ENCODE measurements at places on chromosomes 12 and 14.

DNA sequence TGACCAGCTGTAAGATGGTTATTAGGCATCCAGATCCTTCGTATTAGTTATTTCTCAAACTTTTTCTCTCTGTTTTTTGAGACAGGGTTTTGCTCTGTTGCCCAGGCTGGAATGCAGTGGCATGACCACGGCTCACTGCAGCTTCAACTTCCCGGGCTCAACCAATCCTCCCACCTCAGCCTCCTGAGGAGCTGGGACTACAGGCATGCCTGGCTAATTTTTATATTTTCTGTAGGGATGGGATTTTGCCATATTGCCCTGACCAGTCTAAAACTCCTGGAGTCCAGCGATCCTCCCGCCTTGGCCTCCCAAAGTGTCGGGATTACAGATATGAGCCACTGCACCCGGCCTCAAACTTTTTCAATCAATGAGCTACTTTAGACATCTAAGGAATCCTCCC is 33.1 kb downstream of the FZD10 start:
- no peak for DNase-seq

- DNase-seq = no peak
These were observed 14.0 kb upstream of the KCNH3 start for GRCh38 chr12:49524660-49525324.

DNA sequence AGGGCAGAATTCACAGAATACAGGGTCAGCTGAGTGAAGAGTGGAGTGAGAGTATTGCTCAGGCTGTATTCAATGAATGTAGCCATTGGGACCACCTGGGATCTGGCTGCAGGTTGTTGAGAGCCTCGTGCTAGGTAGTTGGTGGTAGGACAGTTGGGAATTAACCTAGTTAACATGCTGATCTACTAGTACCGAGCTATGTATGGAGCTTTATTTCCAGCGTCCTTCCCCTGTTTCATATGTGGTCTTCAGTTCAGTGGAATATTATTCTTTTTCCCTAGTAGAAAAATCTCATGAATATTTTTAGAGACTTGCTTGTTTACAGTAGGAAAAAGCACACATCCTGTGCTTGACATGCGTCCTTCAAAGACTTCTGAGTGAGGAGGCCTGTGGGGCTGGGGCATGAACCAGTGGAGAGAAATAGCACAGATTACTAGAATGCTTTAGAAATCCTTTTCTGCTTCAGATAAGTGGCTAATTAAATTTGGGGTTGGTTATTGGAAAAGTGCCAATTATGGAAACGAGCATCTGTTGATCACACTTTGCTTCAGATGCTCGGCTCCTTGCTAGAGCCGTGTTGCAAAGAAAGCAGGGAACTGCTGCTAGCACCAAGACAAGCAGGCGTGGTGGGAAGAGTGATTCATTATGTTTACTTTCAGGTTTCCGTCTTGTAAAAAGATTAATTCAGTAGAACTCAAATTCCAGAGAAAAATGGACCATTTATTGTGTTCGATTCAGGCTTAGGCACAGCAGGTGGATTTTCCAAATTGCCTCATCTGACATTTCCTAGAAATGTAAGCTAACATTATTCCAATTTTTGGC is 53.6 kb downstream of the ARF6 start:
- peak; percentile 3 for DNase-seq

GRCh38 chr12:107500307-107500706 is 185.3 kb upstream of the PWP1 start:
- no peak for DNase-seq

GRCh38 chr14:21991130-21991529 is 317.5 kb upstream of the OR4E1 start:
- DNase-seq = no peak

GRCh38 chr12:127235761-127236160 is 1031.2 kb upstream of the TMEM132C start:
- no peak for DNase-seq

DNA sequence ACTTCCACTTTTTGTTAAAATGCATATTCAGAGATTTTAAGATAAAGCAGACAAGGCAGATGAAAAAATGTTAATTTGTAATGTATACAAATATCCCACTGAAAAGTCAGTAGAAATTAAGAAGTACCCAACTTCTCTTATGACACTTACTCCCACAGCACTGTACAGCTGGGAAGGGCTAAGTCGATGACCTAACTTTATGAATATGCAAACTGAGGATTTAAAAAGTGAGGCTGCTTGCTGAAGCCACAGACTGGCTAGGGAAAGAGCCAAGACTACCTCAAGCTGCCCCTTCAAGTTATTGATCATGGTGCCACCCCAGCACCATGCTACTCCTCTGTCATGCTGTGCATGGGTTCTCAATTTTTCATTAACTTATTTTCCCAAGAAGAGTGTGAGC is 17.0 kb downstream of the PPM1H start:
- DNase-seq = peak; percentile 61

- DNase-seq = no peak
These were observed 24.1 kb upstream of the BCDIN3D start for GRCh38 chr12:49866859-49867569.

DNA sequence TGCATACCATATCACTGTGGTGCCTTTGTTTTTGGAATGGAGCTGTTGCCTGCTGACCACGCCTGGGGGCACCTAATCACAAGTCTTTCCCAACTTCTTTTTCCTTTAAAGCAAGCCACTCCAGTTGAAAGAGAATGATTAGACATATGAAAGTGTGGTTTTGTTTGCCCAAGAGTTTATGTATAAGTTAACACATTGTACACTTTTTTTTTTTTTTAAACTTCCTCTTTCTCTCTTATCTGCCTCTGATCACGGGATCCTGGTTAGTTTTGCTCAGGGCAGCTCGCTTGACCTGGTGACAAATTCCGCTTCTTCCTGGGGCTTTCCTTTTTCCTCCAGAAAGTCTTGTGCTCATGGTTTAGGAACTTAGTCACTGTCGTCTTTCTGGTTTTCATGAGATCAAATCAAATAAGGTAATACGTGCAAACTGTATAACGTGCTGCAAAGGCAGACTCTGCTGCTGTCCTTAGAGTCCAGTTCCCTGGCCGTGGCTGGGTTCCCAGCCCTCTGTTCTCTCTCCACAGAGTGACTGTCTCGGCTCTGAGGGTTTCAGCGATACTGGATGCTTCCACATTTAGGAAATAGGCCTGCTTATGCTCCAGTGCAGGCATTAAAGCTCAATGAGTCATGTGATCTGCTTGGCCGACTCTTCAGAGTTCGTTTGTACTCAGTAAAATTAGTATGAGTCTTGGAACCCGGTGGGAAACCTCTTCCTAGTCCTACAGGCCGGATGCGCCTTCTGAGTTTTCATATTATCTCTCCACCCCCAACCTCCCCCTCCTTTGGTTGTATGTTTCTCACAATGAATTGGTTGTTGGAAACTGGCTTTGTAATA is 15.2 kb downstream of the RASSF3 start:
- DNase-seq = peak; percentile 52

- DNase-seq = no peak
These were observed 34.1 kb downstream of the ABCB9 start for GRCh38 chr12:122932207-122932606.

GRCh38 chr12:89166525-89166934 is 185.8 kb downstream of the DUSP6 start:
- no peak for DNase-seq

DNA sequence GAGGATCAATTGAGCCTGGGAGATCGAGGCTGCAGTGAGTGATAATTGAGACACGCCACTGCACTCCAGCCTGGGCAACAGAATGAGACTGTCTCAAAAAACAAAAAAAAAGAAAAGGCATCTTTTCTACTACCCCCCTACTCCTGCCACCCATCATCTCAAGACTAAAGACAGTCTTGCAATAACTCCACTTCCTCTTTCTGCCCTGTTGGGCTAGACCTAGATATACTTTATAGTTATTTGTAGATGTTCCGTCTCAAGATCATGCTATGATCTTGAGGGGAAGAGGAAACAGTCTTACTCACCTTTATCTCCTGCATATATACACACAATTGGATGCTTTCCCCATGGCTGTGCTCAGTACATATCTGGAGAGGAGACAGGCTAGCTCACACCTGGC is 12.1 kb upstream of the ESPL1 start:
- DNase-seq = no peak

DNA sequence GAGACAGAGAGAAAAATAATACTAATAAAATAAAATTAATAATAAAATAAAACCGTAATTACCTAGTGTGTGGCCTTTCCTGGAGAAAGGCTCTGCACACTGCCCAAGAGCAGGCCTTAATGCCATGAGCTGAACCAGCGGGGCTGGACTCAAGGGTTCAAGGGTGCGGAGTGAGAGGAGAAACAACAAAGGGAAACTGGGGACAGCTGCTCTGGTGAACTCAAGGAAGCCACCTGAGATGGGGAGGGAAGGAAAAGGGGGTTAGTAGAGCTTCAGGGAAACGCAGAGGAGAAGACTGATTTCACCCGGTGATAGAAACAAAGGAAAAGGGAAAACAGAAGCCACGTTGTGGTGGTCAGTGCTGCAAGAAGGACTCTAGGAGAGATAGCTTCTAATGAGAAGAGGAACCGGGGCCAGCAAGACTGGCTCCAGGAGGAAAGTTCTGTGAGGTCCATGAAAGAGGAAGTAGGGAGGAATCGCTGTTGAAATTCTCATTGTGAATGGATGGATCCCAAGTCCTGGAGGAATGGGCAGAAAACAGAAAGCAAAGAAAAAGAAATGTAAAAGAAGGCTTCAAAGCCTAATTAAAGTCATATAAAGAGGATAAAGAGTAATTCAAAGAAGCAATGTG is 48.3 kb upstream of the BCL2L14 start:
- DNase-seq = no peak

GRCh38 chr14:75757644-75758402 is 96.8 kb downstream of the TTLL5 start:
- no peak for DNase-seq

GRCh38 chr12:117347588-117347987 is 13.8 kb downstream of the NOS1 start:
- DNase-seq = no peak

DNA sequence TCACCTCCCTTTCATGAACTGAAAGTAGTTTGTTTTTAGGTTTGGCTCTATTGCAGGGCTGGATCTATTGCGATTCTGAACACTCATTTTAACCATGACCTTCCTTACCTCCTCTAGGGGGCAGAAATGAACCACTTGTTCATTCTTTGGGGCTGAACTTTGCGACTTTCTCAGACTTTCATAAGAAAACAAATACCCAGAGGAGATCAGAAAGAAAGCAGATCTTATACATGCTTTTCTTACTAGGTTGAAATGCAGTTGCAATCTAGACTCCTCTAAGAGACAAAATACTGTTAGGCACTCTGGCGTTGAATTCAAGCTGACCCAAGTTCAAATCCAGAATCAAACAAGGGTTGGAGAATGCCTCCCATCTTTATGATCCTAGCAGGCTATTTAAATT is 32.6 kb upstream of the PLEKHG3 start:
- peak; percentile 83 for DNase-seq

- no peak for DNase-seq
These were observed 5.2 kb downstream of the KRT86 start for GRCh38 chr12:52279422-52280318.

GRCh38 chr14:60163693-60164092 is 1.5 kb downstream of the DHRS7 start:
- DNase-seq = no peak

DNA sequence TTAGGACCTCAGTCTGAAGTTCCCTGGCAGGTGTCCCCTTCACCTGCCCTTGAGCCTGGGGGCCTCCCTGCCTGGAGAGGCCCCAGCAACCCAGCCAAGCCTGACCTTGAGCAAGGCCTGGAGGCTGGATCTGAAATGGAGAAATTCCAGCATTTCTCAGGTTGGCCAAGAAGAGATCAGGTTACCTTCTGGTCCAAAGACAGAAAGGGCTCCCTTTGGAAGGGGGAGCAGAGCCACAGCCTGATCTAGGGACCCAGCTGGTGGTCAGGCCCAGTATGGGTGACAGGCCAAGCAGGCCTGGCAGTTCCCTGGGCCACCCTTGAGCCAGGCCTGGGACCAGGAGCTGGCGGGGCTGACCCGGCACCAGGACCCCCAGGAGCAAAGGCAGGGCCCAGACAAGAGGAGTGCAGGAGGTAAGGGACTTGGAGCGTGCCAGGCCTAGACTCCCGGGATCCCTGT is 82.8 kb downstream of the TNFAIP2 start:
- DNase-seq = no peak

DNA sequence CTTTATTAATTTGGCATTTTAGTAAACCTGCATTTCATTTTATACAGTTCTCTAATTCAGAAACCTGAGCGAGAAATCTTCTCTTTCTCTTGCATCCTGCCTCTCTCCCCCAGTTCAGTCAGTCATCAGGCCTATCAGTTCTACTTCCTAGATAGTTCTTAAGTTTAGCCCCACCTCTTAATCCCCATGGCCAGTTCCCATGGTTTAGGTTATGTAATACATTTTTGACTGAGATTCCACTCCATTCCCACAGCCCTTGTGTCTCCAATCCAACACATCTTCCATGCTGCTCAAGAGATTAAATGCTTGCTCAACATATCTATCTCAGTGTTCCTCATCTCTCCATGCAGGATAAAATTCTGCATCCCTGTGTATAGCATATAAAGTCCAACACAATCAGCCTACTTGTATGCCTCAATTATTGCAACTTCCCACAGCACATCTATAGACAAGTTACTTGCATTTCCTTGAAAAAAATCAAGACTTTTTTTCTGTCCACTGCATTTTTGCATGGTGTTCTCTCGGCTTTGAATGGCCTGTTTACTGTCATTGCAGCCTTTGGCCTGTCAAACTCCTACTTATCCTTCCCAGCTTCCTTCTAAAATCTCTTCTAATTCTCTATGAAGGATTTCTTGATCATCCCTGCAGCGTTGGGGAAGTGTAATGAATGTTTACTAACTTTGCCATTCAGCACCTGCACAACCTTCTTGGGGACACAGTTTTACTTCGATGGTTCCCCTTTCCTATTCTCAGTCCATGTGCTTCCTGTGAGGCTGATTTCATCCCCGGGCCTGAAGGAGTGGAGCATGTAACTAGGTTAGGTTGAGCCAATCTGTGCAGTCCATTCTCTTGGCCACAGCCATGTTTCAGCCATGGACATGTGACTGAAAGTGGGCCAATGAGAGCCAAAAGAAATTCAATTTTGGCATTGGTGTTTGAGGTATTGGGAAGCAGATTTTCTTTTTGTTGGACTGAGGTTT is 80.8 kb downstream of the DACT1 start:
- no peak for DNase-seq

- no peak for DNase-seq
These were observed 41.9 kb downstream of the TTC8 start for GRCh38 chr14:88866305-88866704.

DNA sequence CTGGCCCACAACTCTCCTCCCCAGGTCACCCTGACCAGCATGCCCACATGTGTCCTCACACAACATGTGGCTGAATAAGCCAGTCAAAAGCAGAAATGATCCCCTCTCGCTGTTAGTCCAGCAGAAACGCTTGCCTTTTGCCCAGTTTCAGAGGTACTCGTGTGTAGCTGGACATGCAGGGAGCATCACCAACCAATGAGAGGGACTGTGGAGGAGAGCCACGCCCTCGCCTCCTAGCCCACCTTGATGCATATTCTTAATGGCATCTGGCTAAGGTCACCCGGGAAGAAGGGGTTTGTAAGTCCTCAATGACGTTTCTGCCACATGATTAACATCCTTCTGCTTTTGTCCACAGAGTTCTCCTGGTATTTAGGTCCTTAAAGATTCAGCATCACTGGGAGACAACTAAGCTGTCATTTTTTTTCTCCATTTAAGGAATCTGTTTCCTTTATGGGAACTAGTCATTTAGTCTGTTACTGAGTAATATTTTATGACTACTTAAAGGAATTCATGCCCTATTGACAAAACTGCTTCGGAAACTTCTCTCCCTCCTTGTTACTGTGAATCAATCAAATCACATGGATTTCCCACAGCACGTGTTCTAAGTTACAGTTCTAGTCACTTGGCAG is 134.0 kb downstream of the GCH1 start:
- DNase-seq = no peak

GRCh38 chr14:63952933-63953437 is 100.2 kb downstream of the SYNE2 start:
- no peak for DNase-seq

- DNase-seq = no peak
These were observed 436.3 kb downstream of the TMTC2 start for GRCh38 chr12:83123039-83123438.
